Activated CD8-positive, alpha-beta memory T cell treated with anti-CD3 and anti-CD28 coated beads, Interleukin-2, amount 10 ng/mL, durations not matched to agents 7 days and 5 days (primary cell): ENCODE measurements at places on chromosomes 5 and 9. TPM values are rescaled to one million over a fixed set of nuclear protein-coding genes. Genes with fewer than 3 reads are reported as not detected.

GRCh38 chr5:77636641-77637169 lies 1.8 kb downstream of the OTP start:
- H3K27me3 ChIP-seq: peaks cover 79% of the 10 kb centered on the region
- no peak for DNase-seq
- peaks cover 13% of the 10 kb centered on the region for H3K4me1 ChIP-seq
- H3K27ac ChIP-seq: peak overlapping the region; percentile 52

GRCh38 chr5:113270086-113270485 lies 164.7 kb downstream of the TSSK1B start:
- H3K36me3 ChIP-seq: no peaks in the 10 kb centered on the region
- no peak for DNase-seq
- peaks cover 18% of the 10 kb centered on the region for H3K4me1 ChIP-seq
- no peak overlapping the region for H3K4me3 ChIP-seq

DNA sequence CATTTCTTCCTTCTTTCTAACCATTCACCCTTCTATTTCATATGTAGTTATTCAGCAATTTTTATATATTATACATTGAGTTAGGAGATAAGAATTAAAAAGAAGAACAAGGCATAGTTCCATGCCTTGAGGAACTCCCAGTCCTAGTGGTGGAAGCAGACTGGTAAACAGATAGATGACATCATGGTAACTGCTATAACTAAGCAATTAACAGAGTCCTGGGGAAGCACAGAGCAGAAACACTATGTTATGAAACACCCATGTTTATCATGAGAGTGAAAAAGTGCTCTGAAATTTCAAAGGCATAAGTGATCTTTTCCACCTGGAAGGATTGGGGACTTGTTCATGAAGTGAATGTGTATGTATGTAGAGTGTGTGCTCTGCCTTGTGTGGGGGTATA lies 14.6 kb downstream of the PAPPA start:
- no peaks in the 10 kb centered on the region for H3K27me3 ChIP-seq
- H3K4me1 ChIP-seq: no peaks in the 10 kb centered on the region
- H3K36me3 ChIP-seq: no peaks in the 10 kb centered on the region

DNA sequence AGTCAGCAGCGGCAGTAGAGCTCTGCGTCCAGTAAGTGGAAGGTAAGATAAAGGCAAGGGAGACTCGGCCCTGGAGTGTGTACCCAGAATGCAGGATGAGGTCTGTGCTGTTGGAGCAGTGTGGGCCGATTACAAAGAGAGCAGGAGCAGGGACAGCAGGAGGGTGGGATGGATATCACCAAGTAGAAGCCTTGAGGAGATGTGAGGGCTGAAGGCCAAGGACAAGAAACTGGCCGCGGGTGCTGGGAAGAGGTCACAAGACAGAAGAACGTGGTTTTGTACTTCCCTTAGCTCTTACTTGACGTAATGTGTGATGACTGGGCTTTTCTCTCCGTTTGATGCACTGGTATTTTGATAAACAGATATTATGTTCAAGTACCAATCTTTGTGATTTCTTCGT lies 43.7 kb downstream of the OR2V1 start:
- DNase-seq: no peak
- no peaks in the 10 kb centered on the region for H3K4me1 ChIP-seq
- peaks cover 34% of the 10 kb centered on the region for H3K27me3 ChIP-seq
- no peak overlapping the region for H3K4me3 ChIP-seq
- H3K36me3 ChIP-seq: no peaks in the 10 kb centered on the region
- H3K27ac ChIP-seq: no peak overlapping the region

DNA sequence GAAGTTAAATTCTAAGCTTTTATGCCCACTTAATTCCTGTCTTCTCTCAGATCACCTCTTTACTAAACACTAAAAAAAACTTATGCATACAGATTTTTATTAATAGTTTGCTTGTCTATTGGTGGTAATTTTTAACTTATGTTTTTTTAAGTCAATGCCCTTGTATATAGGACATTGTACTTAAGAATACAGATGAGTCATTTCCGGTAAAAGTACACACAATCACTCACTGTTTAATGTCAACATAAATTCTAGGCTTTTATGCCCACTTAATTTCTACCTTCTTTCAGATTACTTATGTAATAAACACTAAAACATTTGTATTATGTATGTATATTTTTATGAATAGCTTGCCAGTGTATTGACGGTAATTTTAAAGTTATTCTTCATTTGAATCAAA lies 872.8 kb upstream of the CDH9 start:
- H3K27me3 ChIP-seq: no peaks in the 10 kb centered on the region
- no peak overlapping the region for H3K27ac ChIP-seq
- H3K4me3 ChIP-seq: no peak overlapping the region

- peaks cover 18% of the 10 kb centered on the region for H3K27me3 ChIP-seq
- H3K36me3 ChIP-seq: no peaks in the 10 kb centered on the region
- DNase-seq: no peak
- H3K4me3 ChIP-seq: no peak overlapping the region
- no peak overlapping the region for H3K27ac ChIP-seq
- H3K4me1 ChIP-seq: no peaks in the 10 kb centered on the region
Observed at GRCh38 chr9:36961561-36962325, 72.3 kb downstream of the PAX5 start.

GRCh38 chr5:156042726-156043125 lies 284.2 kb upstream of the SGCD start:
- no peaks in the 10 kb centered on the region for H3K36me3 ChIP-seq
- no peaks in the 10 kb centered on the region for H3K27me3 ChIP-seq
- DNase-seq: no peak
- H3K27ac ChIP-seq: no peak overlapping the region
- no peak overlapping the region for H3K4me3 ChIP-seq
- no peaks in the 10 kb centered on the region for H3K4me1 ChIP-seq

DNA sequence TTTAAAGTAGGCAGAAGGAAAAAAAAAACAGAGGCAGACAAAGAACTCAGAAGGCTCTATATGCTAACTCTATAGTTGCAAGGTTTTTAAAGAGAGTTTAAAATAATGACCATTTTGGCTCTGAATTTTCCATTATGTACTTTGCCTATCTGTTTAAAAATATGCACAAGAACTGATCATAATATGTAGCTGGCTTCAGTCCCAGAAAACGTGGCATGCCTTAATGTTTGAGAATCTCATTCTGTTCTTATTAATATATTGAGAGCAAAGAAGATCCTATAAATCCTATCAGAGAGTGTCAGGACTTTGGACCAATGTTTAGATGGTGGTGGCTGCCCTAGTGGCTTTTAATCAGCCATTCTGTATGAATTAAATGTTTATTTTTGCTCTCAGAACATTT lies 121.5 kb downstream of the JMY start:
- H3K27me3 ChIP-seq: peaks cover 4% of the 10 kb centered on the region
- H3K4me1 ChIP-seq: no peaks in the 10 kb centered on the region
- no peaks in the 10 kb centered on the region for H3K36me3 ChIP-seq
- no peak overlapping the region for H3K27ac ChIP-seq
- no peak for DNase-seq

Gene CAMK4
- total RNA-seq: 77.4 TPM

Gene PCDHA2
- total RNA-seq: not detected

Gene ENTPD2
- total RNA-seq: not detected

Gene CBY3
- total RNA-seq: 0.59 TPM

Gene PTGES
- total RNA-seq: not detected

Gene TRIM36
- total RNA-seq: 0.29 TPM

Gene TESK1
- total RNA-seq: 27.9 TPM

Gene CCL27
- not detected for total RNA-seq
